ENCODE measurements at places on chromosomes 4 and X. TPM values are rescaled to one million over a fixed set of nuclear protein-coding genes. Genes with fewer than 3 reads are reported as not detected.

- H3K27ac ChIP-seq, result no peak overlapping the region
- H3K36me3 ChIP-seq, result no peaks in the 10 kb centered on the region
Observed at GRCh38 chr4:171846232-171846631, 33.0 kb downstream of the GALNTL6 start.

DNA sequence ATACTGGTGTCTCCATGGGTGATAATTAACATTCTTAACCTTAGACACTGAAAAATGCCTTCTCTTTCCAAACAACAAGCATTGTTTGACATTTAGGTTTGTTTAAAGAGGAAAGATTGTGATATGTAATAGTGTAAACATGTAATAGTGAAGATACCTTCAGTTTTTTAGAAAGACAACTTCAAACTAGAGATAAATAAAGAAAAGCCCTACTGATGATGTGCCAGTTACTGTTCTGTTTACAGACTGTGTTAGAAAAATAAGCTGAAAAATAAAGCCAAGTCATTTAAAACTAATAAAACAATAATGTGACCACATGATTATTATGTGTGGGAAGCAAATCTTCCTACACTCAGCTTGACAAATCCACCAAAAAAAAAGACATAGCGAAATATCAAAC, 2035.3 kb upstream of the TENM3 start:
- H3K36me3 ChIP-seq, result no peaks in the 10 kb centered on the region
- H3K4me3 ChIP-seq, result no peak overlapping the region
- DNase-seq, result peak; percentile 91
- H3K4me1 ChIP-seq, result peaks cover 6% of the 10 kb centered on the region
- H3K27ac ChIP-seq, result no peak overlapping the region

GRCh38 chrX:17876135-17876534, 15.0 kb upstream of the RAI2 start:
- H3K4me3 ChIP-seq, result no peak overlapping the region
- no peaks in the 10 kb centered on the region for H3K4me1 ChIP-seq
- no peaks in the 10 kb centered on the region for H3K36me3 ChIP-seq
- H3K27me3 ChIP-seq, result no peaks in the 10 kb centered on the region

- H3K27ac ChIP-seq, result no peak overlapping the region
- H3K27me3 ChIP-seq, result no peaks in the 10 kb centered on the region
- H3K36me3 ChIP-seq, result no peaks in the 10 kb centered on the region
- DNase-seq, result no peak
- H3K4me1 ChIP-seq, result no peaks in the 10 kb centered on the region
Observed at GRCh38 chrX:139448996-139449395, 81.5 kb upstream of the F9 start.

DNA sequence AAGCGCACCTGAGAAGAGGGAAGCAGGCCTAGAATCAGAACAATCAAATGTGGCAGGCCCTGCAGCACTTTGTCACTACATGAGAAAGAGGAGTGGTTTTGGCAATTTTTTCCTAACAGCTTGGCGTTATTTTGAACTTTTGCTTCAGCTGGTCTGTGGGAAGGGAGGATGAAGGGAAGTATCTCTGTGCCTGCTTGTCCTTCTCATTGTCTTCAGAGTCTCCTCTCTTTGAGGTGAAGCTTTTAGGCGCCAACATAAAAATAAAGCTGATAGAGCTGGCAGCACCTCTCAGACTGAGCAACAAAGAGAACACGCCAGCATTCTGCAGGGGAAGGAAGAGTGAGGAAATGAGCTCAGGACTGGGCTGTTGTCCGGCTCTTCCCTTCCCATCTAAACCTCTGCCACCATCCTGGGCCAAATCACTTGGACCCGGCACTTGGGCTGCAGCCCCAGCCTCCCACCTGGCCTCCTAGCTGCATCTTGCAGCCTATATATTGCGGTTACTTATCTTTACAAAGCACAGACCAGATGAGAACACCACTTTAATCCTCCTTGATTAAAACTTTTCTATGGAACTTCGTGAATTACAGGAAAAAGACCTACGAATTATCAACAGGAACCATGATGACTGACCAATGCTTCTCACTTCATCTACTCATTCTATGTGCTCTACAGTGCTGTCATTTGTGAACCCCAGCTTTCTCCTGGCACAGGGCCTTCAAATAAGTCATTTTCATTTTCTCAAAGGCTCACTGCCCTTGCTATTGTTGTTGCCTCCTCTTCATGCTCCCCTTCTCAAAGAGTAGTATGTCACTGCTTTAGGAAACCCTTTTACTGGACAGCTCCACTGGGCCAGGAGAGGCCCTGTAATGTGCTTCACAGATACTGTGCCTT, 476.4 kb upstream of the HS3ST1 start:
- H3K27me3 ChIP-seq, result no peaks in the 10 kb centered on the region
- no peaks in the 10 kb centered on the region for H3K36me3 ChIP-seq
- H3K4me3 ChIP-seq, result no peak overlapping the region
- peak overlapping the region; percentile 74 for H3K27ac ChIP-seq

DNA sequence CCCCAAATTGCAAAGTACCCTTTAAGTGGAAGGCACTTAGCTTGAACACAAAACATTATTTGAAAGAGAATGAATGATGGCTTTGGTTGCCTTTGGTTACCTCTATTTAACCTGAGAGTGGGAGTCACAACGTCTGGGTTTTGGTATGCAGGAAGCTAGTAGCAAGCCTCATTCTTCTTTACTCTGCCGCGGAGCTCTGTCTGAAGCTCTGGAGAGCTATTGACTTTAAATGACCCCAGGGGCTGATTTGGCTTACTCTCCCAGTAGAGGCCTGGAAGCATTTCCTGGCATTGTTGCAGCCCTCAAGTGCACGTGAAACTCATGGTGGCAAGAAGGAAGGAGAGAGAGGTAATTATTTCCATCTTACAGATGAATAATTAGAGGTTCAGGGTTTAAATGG, 81.8 kb upstream of the MAGEA4 start:
- no peaks in the 10 kb centered on the region for H3K27me3 ChIP-seq
- no peak overlapping the region for H3K4me3 ChIP-seq
- DNase-seq, result peak; percentile 17
- H3K27ac ChIP-seq, result no peak overlapping the region
- no peaks in the 10 kb centered on the region for H3K4me1 ChIP-seq

DNA sequence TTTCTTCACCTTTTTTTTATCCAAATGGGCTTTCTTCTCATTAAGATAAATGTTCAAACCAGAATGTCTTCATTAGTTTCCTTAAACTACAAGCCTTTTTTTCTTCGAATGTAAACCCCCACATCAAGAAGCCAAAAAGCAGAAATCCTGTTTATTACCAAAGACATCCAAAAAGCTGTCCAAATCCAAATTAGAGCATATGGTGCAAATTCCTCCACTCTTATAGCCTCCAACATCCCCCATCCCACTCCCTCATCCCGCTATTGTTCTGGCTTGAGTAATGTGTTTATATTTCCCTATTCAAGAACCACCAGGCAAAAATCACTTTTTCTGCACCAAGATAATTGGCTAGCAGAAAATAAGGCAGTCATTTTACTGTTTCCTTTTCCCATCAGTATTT, 315.1 kb upstream of the ADGRL3 start:
- peaks cover 10% of the 10 kb centered on the region for H3K4me1 ChIP-seq
- H3K36me3 ChIP-seq, result no peaks in the 10 kb centered on the region
- no peak overlapping the region for H3K27ac ChIP-seq
- no peaks in the 10 kb centered on the region for H3K27me3 ChIP-seq

- H3K4me3 ChIP-seq, result no peak overlapping the region
- no peak for DNase-seq
- H3K27me3 ChIP-seq, result no peaks in the 10 kb centered on the region
- H3K36me3 ChIP-seq, result no peaks in the 10 kb centered on the region
Observed at GRCh38 chr4:48227662-48228061, 42.0 kb downstream of the TEC start.

DNA sequence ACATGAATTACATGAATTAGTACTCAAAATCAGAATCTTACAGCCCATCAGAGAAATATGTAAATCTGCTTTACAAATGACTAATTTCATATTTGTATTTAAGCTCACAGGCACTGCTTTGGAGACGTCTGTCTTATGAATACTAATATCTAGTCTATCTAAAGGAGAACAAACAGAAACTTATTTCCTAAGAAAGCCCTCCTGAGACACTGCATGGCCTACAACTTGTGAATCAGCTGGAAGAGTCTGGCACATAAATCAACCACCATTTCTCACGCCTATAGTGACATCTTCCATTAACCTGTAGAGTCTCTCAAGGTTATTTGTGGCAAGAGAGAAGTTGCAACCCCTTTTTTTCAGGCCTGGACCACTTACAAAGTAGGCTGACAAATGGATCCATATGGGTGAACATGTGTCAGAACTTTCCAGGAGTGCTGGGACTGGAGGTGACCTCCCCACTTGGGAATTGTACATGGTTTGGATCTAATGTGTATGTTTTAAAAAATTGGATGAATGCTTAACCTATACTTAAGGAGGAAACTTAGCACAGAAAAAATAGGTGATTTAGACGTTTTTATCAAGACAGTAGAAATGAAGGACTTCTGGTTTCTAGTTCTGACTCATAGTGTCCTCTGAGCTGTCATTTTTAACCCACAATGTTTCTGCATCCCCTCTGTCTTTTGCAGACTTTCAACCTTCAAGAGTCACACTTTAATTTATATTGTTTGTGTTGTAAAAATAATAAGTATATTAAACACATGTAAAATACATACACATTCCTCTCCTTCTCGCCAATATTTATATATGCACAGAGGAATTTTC, 83.2 kb upstream of the ARHGAP24 start:
- H3K36me3 ChIP-seq, result no peaks in the 10 kb centered on the region
- no peaks in the 10 kb centered on the region for H3K27me3 ChIP-seq
- H3K4me1 ChIP-seq, result no peaks in the 10 kb centered on the region
- DNase-seq, result no peak

DNA sequence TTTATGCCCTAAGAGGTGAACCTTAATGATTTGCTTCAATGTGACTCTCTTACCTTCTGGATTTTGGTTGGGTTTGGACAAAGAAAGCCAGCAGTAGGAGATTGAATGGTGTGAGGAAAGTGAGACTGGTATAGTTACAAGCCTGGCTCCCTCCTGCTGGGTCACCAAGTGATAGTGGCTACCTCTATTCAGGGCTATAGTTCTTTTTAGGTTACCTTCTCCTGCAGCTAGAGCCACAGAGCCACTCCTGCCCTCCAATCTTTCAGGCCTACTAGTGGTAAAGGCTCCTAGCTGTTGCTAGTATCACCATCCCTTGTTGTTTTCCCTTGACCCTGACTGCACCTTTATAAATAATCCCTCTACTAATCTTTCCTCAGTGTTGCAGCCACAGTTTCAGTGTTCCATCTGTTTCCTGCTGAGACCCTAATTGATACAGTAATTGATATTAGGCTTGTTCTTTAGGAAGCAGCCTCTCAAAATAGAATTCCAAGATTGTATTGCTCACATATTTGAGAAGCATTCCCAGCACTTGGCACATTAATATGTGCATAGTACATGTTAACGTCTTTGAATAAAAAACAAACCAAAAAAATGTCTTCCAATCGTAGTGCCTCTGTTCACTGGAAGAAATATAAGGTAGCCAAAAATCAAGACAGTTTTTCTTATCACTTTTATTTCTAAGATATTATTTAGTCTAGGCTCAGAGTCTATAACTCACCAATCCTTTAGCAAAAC, 82.3 kb downstream of the SRPX start:
- peaks cover 16% of the 10 kb centered on the region for H3K27me3 ChIP-seq
- H3K4me1 ChIP-seq, result no peaks in the 10 kb centered on the region
- no peaks in the 10 kb centered on the region for H3K36me3 ChIP-seq
- no peak overlapping the region for H3K27ac ChIP-seq

DNA sequence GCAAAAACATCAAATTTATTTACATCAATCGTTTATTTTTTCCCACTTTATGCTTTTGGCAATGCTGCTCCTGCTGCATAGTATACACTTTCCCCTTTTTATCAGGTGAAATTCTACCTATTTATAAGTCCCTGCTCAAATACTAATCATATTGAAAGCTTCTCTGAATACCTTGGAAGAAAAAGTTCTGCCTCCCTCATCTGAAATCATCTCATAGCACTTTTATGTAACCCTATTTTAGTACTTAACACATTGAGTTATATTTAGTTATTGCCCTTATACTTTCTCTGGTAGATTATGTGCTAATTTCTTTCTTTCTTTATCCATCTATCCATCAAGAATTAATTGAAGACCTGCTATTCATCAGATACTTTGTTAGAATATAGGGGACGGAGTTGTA, 1.1 kb upstream of the WDR17 start:
- H3K4me3 ChIP-seq, result no peak overlapping the region
- no peaks in the 10 kb centered on the region for H3K4me1 ChIP-seq

DNA sequence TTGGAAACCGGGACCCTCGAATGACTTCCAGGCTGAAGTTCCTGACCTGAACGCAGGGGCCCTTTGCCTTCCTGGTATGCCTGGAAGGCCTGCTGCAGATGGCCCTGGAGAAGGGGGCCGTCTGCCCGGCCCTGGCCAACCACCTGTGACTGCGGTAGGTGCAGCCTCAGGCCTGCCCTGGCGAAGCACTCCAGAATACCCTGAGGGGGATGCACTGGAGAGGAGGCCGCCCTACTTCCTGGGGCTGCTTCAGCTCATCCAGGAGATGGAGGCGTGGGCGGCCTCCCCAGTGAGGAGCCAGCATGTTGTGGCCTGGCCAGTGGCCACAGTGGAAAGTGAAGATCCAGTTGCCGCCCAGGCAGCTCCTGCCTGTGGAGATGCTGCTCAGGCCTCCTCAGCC, 26.4 kb upstream of the PNMA3 start:
- no peaks in the 10 kb centered on the region for H3K36me3 ChIP-seq
- H3K27me3 ChIP-seq, result no peaks in the 10 kb centered on the region
- H3K4me3 ChIP-seq, result no peak overlapping the region
- H3K4me1 ChIP-seq, result no peaks in the 10 kb centered on the region

- no peak overlapping the region for H3K4me3 ChIP-seq
- H3K27ac ChIP-seq, result no peak overlapping the region
- no peaks in the 10 kb centered on the region for H3K36me3 ChIP-seq
- no peaks in the 10 kb centered on the region for H3K27me3 ChIP-seq
- no peaks in the 10 kb centered on the region for H3K4me1 ChIP-seq
Observed at GRCh38 chr4:19736968-19737756, 514.5 kb upstream of the SLIT2 start.

DNA sequence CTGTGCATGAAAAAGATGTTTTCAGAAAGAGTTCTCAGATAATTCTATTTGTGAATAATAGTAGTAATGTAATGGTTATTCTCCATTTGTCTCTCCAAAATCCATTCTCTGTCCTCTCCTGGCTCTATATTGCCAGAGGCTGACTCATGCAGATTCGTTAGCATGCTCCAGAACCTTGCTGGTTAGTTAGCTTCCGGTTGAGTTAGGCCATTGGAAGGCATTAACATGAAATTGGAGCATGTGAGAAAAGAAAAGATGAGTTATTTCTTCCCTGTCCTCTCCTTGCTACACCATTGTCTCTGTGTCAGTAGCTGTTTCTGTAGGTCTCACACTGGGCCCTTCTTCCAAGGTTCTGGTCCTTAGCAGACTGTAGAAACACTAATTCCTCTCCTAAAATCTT, 23.5 kb upstream of the PRDM8 start:
- no peak overlapping the region for H3K4me3 ChIP-seq
- peaks cover 2% of the 10 kb centered on the region for H3K27me3 ChIP-seq
- no peak overlapping the region for H3K27ac ChIP-seq
- H3K36me3 ChIP-seq, result no peaks in the 10 kb centered on the region
- no peaks in the 10 kb centered on the region for H3K4me1 ChIP-seq

- H3K27me3 ChIP-seq, result no peaks in the 10 kb centered on the region
- H3K27ac ChIP-seq, result no peak overlapping the region
- H3K4me3 ChIP-seq, result no peak overlapping the region
- no peak for DNase-seq
Observed at GRCh38 chr4:14254926-14255325, 627.4 kb upstream of the BOD1L1 start.

The TEC gene
- total RNA-seq, result 19.8 TPM

The PAGE4 gene
- total RNA-seq, result not detected

The KLB gene
- 0.51 TPM for total RNA-seq

The CLOCK gene
- 22.2 TPM for total RNA-seq
